ENCODE measurements at places on chromosomes 6 and 20. TPM values are rescaled to one million over a fixed set of nuclear protein-coding genes. Genes with fewer than 3 reads are reported as not detected.

DNA sequence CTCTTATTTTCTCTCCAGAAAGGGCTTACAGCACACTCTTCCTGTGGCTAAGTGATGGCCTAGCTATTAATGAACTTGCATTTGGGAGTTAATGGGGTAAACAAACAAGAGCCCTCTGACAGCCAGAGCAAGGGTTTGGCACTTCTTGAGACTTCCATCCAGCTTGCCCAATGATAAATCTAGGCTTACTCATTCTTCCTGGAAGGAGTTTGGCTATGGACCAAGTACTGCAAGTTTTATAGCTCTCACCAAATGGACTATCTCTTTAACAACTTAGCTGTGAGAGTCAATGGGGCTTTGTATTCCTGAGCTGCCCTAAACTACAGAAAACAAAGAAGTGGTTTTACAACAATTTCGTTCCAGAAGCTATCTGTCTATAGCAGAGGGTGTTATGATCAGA, 16.7 kb upstream of the PI3 start:
- H3K36me3 ChIP-seq = no peaks in the 10 kb centered on the region
- H3K27ac ChIP-seq = no peak overlapping the region
- no peaks in the 10 kb centered on the region for H3K4me1 ChIP-seq
- no peak for DNase-seq

GRCh38 chr6:144295211-144295610, 10.1 kb downstream of the UTRN start:
- peaks cover 20% of the 10 kb centered on the region for H3K36me3 ChIP-seq
- no peak for DNase-seq

DNA sequence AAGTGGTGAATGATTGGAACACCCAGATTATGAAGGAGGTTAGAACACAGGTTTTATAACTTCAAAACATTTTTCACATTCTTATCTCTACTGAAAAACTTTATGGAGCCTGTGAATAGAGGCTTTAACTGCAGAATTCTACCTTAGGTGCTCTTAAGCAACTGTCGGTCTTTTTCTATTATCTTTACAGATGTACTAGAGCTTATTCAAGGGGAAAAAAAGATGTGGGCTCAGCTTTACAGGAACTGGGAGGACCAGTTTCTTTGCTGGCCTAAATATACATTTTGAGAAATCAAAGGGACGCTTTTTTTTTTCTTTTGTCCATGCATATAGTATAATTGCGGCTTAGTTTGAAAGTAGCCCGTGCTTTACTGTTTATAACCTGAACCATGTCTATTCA, 58.9 kb downstream of the UST start:
- peaks cover 10% of the 10 kb centered on the region for H3K4me1 ChIP-seq
- peaks cover 15% of the 10 kb centered on the region for H3K36me3 ChIP-seq
- no peak for DNase-seq
- H3K4me3 ChIP-seq = no peak overlapping the region
- H3K27ac ChIP-seq = no peak overlapping the region
- no peaks in the 10 kb centered on the region for H3K27me3 ChIP-seq

- no peak overlapping the region for H3K27ac ChIP-seq
- H3K4me1 ChIP-seq = no peaks in the 10 kb centered on the region
- H3K4me3 ChIP-seq = no peak overlapping the region
- H3K36me3 ChIP-seq = peaks cover 11% of the 10 kb centered on the region
- H3K27me3 ChIP-seq = no peaks in the 10 kb centered on the region
These were observed 12.9 kb downstream of the SLC4A11 start for GRCh38 chr20:3226093-3226492.

- DNase-seq = no peak
- no peaks in the 10 kb centered on the region for H3K36me3 ChIP-seq
- no peak overlapping the region for H3K27ac ChIP-seq
- no peaks in the 10 kb centered on the region for H3K27me3 ChIP-seq
These were observed 390.9 kb downstream of the MMUT start for GRCh38 chr6:49072146-49072545.

Gene LRRN4
- 0.22 TPM for total RNA-seq

Gene ZNF831
- not detected for total RNA-seq

Gene SSTR4
- not detected for total RNA-seq

Gene MYBL2
- 165 TPM for total RNA-seq

Gene LY6G6D
- not detected for total RNA-seq

Gene WFDC2
- total RNA-seq = 59.6 TPM

Measured in H9 (cell line).